ENCODE measurements at places on chromosomes 1 and 21.

GRCh38 chr1:15948091-15948591 lies 27.8 kb downstream of the ZBTB17 start:
- DNase-seq = no peak

- no peak for DNase-seq
These were observed 2.5 kb downstream of the INKA2 start for GRCh38 chr1:111736548-111737215.

DNA sequence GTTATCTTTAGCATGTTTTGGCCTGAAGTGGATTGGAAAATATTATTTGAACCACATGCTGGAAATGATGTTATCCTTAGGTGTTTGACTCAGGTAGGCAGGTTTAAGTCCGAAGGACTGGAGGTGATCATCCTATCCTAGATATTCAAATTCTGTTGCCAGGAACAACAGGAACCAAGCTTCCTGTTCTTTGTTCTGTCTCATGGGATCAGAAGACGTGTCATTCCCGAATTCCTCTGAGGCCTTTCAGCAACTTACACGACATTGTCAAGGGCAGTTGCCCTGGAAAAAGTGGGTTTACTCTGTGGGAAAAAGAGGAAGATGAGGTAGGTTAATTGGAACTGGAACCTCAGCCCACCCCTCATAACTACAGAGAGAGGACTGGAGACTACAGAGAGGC lies 36.6 kb downstream of the SLAMF6 start:
- no peak for DNase-seq

GRCh38 chr1:228166170-228166936 lies 749 bp downstream of the IBA57 start:
- no peak for DNase-seq

- no peak for DNase-seq
These were observed 42.5 kb downstream of the TP53BP2 start for GRCh38 chr1:223803211-223803610.

DNA sequence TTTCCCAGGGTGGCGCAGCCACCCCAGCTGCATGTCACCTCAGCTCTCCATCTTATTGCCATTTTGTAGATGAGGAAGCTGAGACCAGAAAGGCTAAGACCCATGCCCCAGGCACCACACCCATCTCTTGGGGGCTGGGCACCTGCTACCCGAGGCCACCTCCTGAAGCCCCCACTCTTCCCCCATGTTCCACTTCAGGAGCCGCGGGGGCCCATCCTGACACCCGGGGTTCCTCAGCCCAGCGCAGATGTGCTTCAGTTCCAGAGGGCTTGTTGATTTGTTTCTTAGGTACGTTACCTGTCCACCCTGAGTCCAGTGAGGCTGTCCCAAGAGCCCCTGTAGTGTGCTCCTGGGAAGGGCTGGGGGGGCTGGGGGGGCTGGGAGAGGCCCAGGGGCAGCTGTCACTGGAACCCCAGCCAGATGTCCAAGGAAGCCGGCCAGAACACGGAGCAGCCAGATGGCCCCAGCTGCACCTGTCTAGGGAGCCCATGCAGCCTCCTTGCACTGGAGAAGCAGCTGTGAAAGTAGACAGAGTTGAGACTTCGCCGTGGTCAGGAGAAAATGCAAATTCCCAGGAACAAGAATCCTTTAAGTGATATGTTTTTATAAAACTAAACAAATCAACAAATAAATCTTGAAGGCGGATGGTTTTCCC lies 17.1 kb upstream of the CCDC27 start:
- DNase-seq = no peak

DNA sequence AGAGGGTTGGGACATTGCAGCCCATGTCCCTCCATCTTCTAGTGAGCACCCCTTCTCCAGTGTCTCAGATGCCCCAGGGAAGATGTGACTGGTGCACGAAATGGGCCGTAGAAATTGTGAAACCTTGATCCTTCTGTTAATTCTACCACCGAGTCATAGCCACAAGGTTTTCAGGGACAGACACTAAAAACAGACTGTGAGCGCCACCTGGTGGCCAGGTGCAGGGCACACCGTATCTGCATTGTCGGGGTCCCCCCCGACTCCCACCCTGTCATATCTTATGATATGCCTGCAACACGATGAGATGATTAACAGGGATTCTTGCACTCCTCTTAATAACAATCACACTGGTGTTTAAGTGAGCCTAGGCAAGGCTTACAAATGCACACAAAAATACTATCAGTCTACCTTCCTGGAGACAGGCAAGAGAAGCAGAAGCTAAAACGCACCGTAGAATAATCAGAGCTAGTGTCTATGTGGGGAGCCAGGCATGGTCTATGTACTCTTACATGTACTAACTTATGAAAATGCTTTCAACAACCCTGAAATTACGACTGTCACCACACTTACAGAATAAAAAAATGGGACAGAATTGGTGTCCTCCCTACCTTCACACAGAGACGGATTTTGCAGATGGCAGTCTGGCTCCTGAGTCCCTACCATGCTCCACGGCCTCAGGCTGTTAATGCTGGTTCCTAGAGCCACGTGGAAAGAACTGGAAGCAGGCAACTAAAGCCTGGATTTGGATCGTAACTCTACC lies 57.9 kb downstream of the FHAD1 start:
- DNase-seq = no peak

GRCh38 chr1:41844255-41844654 lies 74.5 kb downstream of the HIVEP3 start:
- no peak for DNase-seq

DNA sequence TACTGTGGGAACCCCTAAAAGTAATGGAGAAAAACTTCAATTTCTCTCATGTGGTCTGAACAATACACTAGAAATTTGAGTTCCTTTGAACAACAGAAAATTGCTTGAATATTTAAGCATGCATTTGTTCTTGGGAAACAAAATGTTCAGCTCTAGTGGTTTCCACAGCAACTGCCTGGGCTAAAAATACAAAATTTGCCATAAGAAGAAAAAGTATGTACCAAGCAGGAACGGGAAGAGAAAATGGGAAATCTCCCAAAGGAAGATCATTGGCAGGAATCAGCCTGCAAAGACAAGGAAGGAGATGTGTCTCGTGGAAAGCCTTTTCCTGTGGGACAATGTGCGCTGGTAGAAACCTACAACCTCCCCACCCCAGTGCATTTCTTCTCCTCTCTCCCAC lies 119.0 kb upstream of the DPT start:
- DNase-seq = no peak

GRCh38 chr1:9145021-9145668 lies 16.2 kb upstream of the GPR157 start:
- DNase-seq = no peak

DNA sequence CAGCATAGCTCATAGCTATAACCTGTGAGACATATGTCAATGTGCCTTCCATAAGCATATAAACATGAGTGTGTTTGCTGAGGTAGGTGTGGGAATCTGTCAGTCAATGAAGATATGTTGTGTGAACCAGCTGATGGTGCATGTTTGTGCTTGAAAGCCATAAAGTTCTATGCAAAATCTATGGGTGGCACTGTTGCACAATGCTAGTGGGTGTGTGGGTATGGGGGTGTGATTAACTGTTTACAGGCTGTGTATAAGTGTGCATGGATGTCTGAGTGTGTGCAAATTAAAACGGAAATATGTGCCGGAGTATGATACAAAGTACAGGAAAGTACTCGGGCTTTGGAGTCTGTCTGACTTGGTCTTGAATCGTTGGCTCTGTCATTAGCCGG lies 1.0 kb upstream of the ATP2B4 start:
- no peak for DNase-seq

DNA sequence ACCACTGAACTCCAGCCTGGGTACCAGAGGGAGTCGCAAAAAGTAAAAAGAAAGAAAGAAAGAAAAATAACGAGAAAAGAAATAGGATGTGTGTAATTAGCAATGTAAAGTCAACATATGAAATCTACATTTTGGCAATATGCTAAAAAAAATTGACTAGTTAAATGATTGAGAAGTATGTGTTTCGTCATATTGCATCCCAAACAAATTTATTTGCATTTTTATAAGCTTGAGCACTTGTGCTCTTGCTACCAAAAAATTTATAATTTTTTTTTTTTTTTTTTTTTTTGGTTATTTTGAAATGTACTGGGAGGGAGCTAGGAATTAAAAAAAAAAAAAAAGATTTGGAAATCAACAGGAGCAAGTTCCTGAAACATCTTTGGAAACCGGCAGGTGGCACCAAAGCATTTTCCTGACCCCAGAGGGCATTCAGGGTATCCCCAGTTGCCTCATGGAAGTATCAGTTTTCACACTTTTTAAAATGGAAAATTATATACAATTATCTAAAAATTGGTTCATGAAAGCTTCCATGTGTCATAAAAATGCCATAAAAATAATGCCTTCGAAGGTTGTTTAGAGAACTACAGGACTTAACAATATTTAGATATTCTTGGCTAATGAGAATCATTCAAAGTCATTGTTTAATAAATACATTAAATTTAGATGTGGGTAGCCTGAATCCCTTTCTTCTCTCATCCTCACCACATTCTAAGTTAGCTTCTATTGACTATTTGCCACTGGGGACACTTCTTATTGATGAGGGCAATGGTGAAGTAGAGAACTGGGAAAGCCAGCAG lies 4.8 kb upstream of the HEATR1 start:
- no peak for DNase-seq

- DNase-seq = no peak
These were observed 38.4 kb upstream of the SAMSN1 start for GRCh38 chr21:14584357-14585095.

DNA sequence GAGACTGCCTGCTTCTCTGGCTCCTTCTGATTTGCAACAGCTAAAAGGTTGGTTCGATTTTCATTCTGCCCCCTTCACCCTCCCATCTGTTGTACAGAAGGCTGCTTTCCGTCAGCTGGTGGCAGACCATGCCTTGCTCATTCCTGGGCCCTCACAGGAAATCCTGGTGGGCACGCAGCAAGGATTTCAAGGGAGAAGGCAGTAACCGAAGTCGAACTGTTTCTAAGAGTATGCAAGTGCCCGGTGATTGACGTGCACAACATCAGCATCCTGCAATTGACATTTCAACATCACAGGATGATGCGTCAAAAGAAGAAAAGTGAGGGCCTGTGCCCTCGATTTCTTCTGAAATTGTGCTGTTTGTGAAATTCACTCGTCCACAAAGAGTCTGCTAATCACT lies 83.8 kb downstream of the PLPP3 start:
- no peak for DNase-seq
